ENCODE measurements at places on chromosomes 16 and 17. TPM values are rescaled to one million over a fixed set of nuclear protein-coding genes. Genes with fewer than 3 reads are reported as not detected.

Gene IRX3
- not detected for total RNA-seq

Gene RSKR
- 9.7 TPM for total RNA-seq

Gene CTNS
- total RNA-seq, result 13.4 TPM

Gene FBXW10
- 0.18 TPM for total RNA-seq

Gene CDT1
- 8.7 TPM for total RNA-seq

Gene EPN3
- total RNA-seq, result 109 TPM

DNA sequence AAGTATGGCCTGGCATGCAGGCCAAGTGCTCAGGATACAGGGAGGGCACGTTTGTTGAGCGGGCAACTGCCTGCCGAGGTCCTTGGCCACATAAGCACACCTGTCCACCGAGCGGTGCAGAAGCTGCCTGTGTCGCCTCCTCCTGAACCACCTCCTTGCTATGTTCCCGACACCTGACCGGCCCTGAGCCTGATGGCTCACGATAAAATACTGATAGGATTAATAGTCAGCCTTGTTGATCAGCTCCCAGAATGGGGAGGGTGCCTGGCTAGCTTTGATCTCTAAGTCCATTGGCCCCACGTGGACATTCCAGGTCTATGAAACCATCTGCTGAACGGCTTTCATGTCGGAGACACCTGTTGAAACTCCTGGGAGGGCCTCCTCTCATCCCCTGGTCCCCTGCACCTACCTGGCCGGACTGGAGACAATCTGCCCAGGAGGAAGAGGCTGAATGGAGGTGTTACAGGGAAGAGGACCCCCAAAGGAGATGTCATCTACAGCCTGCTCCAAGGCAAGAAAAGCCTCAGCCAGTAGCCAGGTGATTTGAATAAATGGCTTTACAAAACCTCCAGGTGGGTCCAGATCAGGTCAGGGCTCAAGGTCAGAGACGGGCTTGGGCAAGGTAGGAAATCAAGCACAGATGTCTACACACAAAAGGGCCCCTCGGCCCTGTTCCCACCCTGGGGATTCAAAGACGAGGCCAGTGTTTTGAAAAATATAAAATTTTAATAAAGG is 33.4 kb downstream of the AXIN2 start:
- DNase-seq, result no peak

GRCh38 chr16:82735673-82736091 is 108.9 kb downstream of the CDH13 start:
- peak; percentile 74 for DNase-seq

DNA sequence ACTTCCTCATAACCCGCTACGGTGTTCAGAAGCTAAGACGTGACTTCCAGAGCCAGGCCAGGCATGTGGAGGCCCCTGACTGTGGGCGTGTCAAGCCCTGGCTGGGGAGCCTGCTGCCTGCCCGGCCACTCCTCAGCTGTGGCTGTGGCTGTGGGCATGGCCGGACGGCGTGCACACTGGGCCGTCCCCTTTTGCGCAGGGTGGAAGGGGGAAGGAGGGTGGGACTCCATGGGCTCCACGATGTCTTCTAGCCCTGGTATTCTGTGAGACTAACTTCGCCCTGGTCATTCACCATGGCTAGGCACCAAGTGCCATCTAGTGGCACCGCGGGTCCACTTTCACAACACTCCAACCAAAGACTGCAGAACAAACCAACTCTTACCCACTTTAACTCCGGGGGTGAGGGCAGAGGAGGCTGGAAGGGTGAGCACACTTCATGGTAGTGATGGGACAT is 67.9 kb downstream of the N4BP1 start:
- no peak for DNase-seq

DNA sequence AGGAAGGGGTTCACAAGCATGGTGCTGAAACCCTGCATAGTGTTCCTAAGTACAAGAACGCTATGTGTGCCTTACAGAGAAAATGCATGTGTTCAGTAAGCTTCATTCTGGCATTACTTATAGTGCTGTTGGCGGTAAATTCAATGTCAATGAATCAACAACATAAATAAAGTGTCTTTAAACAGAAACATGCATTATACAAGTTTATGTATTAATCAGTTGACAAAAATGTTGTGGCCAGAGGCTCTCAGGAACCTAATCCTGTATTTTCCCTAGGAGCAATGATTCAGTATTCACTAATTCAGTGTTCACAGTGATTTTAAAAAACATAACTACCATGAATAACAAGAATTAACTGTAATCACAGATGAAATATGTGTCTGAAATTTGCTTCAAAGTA is 47.1 kb upstream of the MYOCD start:
- no peak for DNase-seq

DNA sequence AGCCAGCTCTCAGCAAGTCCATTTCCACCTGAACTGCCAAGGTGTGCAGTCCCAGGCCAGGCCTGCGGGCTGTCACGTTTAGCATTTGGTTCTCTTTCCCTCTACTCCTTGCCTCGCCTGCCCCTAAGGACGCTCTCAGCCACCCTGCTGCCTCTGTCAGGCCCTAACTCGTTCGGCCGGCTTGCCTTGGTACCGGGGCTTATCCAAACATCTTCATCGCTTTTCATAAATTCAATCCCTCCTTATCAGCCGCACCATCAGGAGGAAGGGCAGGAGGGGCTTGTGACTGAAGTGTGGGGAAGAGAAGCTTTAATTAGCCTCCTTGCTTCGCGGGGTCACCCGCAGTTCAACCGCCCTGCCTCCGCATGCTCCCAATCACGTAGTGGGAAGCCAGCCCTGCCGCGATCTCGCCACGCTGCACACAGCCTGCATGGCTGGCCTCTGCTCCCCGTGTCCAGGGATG is 231.1 kb downstream of the SOX9 start:
- DNase-seq, result no peak

DNA sequence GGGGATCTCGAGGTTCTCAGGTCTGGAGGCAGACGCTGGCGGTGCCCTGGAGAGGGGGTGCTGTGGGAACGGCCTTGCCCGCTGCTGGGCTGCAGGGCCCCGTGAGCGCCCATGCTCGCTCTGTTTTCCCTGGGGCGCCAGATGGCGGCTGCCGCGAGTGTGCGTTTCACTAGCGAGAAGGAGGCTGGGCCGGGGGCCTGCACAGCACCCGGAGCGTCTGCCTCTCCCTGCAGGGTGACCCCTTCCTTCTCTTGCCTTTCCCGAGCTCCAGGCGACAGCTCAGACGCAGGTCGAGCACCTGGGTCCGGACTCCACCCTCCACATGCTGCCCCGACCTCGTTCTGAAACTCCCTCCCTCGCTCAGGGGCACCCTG is 2.7 kb downstream of the TELO2 start:
- DNase-seq, result no peak

DNA sequence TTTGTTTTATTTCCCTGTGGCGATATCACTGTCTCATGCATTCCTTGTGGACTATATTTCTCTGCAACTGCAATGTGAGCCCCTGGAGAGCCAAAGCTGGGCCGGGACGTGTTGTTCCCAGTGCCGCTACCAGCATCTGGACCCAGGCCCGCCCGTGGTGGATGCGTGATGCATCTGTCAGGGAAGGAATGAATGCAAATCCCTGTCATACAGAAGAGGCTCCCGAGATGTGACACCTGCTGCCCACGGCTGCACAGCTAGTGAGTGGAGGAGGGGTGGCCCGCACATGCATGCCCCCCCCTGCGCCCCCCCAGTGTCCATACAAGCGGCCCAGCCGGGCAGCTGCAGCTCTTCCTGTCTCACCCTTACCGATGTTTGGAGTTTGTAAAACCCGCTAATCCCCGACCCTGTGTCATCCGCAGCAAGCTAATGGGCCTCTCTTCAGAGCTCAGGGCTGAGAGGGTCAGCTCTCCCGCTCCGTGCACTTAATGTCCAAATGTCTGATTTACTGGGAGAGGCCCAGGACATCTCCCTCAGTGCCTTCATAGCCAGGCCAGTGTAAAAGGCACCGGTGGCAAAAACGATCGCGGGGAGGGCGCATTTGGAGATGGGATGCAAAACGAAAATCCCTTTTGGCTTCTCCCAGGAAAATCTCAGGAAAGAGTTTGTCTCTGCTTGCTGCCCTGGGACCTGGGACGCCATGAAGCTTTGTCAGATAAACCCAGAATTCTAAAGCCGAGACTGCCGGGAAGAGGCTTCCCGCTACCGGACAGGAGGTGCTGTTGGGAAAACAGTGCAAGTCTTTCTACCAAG is 91.8 kb downstream of the FOXL1 start:
- DNase-seq, result no peak

DNA sequence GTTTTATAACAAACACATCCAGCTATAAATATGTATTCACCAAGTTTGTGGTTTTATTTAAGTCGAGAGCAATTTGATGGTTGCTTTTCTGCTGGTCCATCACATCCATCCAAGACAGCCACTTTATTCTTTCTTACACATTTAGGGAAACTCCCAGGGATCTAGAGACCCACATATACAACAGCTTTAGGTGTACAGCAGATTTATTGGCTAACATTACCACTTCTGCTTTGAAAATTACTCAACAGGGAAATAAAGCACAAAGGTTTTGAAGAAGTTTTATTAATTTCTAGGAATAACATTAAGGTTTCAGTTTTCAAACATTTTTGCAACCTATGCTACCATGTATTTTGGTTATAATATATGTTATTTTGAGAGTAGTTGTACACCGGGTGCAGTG is 6.9 kb downstream of the ERCC4 start:
- no peak for DNase-seq

DNA sequence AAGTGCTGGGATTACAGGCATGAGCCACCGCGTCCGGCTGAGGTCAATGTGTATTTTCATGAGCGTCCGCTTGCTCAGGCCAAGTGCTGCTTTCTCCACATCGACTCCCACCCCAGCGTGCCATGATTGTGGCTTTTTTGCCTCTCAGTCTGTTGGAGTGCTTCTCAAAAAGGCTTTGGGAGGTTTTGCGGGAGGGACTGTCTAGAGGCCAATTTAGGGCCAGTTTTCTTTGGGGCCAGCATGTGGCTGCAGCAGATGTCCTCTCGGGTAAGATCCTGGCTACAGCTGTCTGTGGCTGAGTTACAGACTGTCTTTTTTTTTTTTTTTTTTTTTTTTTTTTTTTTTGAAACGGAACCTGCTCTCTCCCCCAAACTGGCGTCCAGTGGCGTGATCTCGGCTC is 6.5 kb downstream of the C16orf90 start:
- DNase-seq, result no peak
